ENCODE measurements at places on chromosomes 12 and 14.

GRCh38 chr12:41992022-41992421 lies 152.7 kb downstream of the GXYLT1 start:
- no peak for DNase-seq

DNA sequence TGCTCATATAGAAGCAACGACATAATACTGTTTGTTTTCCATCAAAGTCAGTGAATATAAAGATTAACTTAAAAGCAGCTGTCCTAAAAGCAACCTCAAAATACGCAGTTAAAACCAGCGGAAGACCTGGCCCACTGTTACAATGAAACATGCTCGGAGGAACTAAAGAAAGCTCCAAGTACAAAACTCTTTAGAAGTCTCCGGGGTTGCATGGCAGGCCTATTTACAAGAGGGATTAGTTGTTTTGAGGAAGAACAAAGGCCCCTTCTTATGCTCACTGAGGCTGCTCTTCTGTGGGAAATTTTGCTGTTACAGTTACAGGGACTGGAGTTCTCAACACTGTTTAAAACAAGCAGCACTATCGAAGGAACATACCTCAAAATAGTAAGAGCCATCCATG lies 75.9 kb upstream of the C12orf71 start:
- no peak for DNase-seq

- no peak for DNase-seq
These were observed 75.3 kb downstream of the GARIN6 start for GRCh38 chr12:99722690-99723486.

DNA sequence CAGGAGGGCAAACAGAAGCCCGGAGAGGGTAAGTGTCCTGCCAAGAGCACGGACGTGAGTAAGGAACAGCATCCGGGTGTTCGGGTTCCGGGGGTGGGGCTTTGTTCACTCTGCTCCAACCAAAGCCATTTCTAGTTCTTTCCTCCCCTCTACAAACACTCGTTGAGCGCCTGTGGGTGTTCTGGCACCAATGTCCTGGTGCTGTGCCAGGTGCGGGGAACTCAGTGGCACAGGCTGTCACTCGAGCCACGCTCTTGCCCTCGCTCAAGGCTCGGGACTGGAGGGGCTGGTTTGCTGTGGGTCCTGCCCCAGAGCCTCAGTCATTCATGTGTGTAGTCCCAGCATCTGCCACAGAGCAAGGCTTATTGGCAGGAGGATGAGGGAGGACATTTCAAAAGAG lies 157.5 kb downstream of the CALM1 start:
- DNase-seq = no peak

DNA sequence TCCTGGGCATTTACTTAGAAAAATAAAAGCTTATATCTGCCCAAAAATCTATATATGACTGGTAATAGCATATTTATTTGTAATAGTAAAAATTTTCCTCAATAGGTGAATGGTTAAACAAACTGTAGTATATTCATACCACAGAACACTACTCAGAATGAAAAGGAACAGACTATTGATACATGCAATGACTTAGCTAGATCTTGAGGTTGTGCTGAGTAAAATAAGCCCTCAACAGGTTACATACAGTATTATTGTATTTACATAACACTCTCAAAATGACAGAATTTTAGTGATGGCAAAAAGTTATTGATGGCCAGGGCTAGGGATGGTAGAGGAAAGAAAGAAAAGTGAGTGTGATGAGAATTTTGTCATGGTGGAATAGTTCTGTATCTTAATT lies 178.4 kb downstream of the BMP4 start:
- DNase-seq = no peak

- DNase-seq = no peak
These were observed 102.4 kb upstream of the ATF1 start for GRCh38 chr12:50661300-50662115.

GRCh38 chr12:79776111-79776510 lies 85.3 kb upstream of the PAWR start:
- no peak for DNase-seq

DNA sequence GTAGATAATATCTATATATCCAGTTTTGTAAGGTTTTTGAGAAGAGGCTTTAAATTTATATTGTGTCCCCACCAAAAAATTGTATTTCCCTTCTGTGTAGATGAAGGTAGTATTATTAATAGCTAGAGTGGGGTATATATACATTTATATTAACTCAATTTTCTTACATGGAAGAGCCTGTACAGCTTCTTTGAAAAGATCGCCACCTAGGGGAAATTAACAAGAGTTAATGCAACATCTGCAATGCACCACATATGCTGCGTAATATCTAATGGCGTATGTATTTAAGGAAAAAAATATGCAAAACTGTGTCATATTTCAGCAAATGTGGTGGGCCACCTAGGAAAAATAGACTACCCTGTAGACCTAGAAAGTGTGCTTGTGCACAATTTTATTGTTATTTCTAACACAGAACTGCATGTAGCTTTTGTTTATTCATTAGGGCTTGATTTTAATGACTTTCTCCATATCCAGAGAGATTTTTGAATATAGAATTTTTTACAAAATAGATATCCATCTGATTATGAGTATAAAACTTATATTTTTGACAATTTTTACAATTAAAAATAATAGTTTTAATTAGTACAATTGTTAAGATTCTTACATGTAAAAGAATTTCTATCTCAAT lies 14.0 kb downstream of the CCER1 start:
- DNase-seq = peak; percentile 27

DNA sequence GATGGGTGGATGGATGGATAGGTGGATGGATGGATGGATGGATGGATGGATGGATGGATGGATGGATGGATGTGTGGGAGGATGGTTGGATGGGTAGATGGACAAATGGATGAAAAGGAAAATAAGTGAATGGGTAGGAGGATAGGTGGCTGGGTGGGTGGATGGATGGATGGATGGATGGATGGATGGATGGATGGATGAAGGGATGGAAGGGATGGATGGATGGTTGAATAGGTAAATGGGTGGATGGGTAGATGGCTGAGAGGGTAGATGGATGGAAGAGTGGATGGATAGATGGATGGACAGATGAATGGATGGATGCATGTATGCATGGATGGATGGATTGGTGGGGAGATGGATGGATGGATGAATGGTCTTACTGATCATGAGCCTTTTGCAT lies 36.5 kb downstream of the MAP1LC3B2 start:
- no peak for DNase-seq

DNA sequence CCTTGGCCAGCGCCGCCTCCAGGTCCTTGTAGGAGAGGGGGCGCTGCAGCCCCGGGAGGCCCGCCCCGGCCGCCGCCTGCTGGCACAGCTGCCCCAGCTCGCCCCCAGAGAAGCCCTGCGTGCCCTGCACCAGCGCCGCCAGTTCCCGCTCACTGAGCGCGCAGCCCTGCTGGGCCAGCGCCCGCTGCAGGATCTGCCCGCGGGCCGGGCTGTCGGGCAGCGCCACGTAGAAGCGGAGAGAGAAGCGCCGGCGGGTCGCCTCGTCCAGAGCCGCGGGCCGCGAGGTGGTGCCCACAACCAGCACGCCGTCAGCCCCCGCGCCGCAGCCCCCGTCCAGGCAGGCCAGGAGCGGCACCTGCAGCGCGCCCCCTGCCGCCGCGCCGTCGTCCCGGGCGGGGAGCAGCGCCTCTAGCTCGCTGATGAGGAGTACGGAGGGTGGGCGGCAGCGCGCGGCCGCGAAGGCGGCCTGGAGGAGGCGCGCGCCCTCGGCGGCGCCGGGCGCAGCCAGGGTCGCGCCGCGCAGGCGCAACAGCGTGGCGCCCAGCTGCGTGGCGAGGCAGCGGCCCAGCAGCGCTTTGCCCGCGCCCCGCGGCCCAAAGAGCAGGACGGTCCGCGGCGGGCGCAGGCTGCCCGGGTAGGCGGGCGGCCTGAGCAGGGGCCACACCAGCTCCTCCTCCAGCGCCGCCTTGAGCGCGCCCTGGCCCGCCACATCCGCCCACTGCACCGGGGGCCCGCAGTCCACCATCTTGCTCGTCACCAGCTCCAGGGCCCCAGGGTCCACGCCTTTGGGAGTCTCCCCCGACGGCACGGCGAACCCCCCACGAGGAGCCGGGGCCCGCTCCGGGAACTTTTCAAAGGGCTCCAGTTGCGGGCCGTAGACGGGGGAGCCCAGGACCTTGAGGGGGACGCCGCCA lies 27.7 kb downstream of the FIGNL2 start:
- peak; percentile 21 for DNase-seq

DNA sequence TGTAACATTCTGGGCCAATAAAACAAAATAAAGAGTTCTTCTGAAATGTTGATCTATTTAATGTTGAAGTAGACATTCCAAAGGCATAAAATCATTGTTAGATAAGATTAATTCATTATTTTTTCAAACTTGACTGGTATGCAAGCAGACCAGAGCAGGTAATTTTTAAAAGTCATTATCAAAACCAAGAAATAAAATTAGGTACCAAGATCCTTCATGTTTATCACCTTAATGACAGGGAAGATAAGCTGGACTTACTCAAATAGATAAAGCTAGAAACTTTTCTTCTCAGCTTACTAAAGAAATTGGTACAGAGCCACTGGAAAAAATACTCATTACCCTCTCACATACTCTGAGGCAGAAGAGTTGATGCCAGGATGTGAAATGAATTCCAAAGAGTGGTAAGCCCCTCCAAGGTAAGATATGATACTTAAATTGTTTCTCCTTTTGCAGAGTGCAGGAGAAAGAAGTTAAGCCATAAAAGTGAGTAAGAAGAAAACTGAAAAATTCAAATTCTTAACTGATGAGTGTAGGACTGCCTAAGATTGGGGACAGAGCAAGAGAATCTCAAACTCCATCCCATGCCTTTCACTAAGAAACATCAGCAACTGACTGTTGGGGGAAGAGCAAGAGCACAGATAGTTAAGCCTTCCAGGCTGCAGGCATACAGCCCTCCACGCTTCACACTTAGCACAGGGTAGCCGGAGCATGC lies 111.9 kb downstream of the SLC41A2 start:
- DNase-seq = no peak

DNA sequence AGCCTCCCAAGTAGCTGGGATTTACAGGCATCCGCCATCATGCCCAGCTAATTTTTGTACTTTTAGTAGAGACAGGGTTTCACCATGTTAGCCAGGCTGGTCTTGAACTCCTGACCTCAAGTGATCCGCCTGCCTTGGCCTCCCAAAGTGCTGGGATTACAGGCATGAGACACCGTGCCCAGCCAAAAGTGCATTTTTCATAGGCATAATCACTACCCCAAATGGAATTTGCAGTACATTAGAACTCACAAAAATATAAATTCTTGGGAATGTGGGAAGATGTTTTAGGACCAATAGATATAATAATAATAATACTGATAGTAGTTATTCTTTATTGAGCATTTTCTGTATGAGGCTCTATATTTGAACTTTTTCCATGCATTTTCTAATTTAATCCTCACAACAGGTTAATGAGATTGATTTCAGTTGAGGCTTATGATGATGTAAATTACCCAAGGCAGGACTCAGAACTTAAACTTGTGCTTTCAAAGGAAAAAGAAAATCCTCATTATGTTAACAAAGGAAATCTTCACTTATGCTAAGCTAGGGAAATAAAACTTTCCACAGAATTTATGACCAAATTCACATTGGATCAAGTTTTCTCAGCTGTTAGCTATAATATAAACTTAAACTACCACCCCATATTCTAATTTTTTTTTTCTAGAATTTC lies 121.6 kb downstream of the SRGAP1 start:
- no peak for DNase-seq

GRCh38 chr12:130569521-130569920 lies 146.6 kb downstream of the RIMBP2 start:
- DNase-seq = no peak

GRCh38 chr12:130087222-130087621 lies 75.0 kb upstream of the FZD10 start:
- no peak for DNase-seq

- DNase-seq = no peak
These were observed 10.9 kb downstream of the SERPINA11 start for GRCh38 chr14:94441531-94442205.

DNA sequence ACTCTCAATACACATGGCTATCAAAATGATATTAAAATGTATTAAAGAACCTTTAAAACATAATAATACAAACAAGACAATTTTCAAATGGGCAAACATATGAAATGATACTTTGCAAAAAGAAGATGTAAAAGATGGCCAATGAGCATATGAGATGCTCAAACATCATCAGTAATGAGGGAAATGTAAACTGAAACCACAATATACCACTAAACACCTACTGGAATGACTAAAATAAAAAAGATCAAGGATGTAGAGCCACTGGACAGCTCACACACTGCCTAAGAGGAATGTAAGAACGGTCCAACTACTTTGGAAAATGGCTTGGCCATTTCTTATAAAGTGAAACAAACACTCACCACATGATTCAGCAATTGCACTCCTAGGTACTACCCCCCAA lies 97.2 kb upstream of the BBS10 start:
- no peak for DNase-seq

DNA sequence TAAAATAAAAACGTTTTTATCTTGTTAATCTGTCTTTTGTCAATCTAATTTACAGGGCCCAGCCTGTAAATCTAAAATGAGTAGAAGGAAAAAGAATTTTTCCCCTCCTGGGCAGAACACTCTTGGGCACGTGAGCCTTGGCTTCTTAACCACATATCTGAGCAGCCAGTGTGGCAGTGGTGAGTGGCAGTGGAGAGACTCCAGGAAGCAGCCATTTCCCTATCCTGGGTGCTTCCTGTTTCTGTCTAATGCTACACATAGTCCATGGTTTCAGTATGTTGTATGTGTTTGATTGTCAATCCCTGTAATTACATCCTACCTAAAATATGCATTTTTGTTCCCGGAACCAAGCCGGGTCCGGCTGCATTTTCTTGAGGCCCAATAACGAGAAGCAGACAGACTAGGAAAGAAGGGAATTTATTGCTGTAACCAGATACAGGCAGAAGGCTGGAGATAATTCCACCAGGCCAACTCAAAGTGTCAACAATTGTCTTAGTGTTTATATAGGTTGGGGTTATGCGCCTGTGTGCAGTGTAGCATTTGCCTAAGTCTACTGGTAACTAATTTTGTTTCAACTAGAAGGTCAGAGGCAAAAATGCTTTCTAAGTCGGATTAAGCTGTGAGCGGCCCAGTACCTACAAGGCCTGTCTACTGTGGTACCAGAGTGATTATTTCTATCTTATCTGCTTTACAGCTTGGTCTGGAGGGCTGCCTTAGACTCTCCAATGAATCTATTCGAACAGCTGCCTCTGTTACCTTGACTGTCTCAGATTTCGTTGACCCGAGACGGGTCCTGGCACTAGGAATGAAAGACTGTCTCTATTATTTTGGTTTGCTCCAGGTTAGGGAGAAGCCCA lies 82.4 kb upstream of the RESF1 start:
- no peak for DNase-seq

DNA sequence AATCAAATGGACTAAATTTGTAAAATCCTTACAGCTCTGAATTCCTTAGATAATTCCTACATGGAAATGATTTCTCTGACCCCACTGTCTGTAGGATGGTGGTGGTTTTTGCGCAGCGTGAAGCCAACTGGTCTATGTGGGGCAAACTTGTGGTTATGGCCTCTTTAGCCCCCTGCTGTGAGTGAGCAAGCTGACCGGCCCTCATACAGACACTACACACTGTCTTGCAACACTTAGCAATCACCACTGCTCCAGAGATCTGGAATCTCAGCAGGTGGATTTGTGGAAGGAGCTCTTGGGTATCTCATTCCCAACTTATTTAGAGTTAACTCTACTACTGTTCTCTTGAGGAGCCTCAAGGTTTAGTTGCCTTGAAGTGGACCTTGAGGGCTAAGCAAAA lies 70.2 kb downstream of the SCN8A start:
- no peak for DNase-seq

All from erythroblast (primary cell).